ENCODE measurements at places on chromosomes 6 and 20.

GRCh38 chr20:23995905-23996666, 7.5 kb upstream of the GGTLC1 start:
- no peak for DNase-seq

GRCh38 chr6:87012035-87012434, 74.7 kb downstream of the HTR1E start:
- DNase-seq = no peak

DNA sequence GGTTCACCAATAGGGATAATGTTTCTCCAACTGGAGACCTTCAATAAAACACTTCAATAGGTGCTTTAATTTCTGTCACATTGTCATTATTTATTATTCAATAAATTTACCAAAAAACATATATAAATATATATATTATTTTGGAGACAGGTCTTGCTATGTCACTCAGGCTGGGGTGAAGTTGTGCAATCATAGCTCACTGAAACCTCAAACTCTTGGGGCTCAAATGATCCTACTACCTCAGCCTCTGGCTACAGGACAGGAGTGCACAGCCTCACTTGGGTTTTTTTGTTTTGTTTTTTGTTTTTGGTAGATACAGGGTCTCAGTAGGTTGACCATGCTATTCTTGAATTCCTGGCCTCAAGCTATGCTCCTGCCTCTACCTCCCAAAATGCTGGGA, 9.9 kb downstream of the SMLR1 start:
- no peak for DNase-seq

DNA sequence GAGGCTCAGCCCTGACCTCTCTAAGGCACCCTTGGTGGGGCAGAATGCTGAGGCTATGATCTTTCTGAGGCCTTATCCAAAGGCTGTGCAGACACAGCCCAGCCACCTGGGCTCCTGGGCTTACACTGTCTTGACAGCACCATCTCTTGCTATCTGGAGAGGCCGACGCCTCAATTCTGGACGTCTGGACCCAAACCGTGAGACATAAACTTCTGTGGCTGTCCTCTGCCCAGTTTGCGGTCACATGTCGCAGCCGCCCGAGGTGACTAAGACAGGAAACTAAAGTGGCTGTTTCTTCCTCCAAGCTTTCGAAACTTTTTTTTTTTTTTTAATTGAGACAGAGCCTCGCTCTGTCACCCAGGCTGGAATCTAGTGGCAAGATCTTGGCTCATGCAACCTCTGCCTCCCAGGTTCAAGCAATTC, 49.3 kb downstream of the PRR18 start:
- DNase-seq = peak; percentile 89

GRCh38 chr6:6406715-6407070, 86.2 kb upstream of the F13A1 start:
- DNase-seq = no peak

DNA sequence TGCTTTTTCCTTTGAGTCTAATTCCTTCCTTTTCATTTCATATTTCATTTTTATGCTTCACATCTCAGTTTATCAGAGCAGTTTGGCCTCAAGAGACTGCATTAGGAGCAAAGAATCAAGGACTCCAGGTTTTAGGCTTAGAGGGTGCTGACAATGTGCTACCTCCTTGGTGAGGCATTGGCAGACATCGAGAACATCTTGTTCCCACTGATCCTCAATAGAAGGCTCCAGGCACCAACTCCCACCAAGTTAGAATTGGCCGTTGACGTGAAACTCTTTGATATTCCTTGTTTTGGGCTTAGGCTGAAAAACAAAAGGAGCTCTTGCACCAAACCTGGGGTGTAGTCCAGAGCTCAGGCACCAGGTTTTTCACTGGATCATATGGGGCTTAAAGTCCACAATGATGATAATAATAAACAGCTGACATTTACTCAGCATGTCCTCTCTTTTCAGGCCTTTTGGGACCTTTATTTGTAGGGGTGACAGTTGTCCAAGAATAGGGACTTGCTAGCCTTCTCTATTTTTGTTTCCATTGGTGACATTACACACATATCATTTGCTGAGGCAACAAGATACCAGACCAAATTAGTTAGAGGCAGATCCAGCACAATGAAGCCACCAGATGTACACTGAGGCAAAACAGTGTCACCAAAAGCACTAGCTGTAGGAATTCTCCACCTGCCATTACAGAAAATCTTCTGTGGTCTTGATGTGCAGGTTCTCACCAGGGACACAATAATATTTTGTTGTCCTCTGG, 81.0 kb upstream of the ENPP5 start:
- DNase-seq = no peak

All from Right ventricle myocardium inferior (tissue), 1 donor.